ENCODE measurements at places on chromosomes 16 and 17.

GRCh38 chr17:16936536-16937310, 35.2 kb downstream of the TNFRSF13B start:
- DNase-seq: no peak

GRCh38 chr17:44926821-44927525, 11.7 kb upstream of the GFAP start:
- DNase-seq: no peak

DNA sequence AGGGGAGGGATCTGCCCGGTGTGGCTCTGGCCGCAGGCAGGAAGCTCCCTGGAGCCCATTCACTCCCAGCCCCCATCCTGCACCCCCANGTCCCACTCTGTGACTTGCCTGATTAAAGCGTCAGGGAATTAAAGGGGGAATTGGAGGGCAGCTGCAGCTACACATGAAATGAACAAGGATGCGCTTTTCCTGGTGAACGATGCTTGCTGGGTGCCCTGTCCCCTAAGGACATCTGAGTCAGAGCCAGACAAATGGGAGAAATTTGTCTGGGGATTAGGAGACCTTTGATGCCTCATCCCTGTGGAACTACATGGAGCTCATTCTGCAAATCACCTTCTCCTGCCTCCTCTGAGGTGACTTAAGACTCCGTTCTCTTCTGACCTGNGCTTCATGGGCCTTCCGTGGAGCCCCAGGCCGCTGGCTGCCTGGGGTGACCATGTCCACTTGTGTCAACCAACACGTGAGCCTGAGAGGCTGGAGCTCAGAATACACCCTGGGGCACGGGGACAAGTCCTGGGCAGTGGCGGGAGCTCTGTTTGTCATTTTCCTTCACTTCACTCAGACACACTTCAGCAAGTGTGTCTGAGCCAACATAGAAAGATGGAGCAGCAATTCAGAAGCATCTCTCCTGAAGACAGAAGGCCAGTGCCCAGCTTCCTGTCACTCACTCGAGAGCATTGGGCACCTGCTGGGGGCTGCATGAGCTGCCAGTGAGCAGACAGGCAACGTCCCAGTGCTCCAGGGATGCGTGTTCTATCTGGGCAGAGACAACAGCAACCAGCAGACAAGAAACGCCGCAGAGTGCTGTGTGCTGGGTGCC, 54.1 kb downstream of the METRNL start:
- DNase-seq: peak; percentile 71

DNA sequence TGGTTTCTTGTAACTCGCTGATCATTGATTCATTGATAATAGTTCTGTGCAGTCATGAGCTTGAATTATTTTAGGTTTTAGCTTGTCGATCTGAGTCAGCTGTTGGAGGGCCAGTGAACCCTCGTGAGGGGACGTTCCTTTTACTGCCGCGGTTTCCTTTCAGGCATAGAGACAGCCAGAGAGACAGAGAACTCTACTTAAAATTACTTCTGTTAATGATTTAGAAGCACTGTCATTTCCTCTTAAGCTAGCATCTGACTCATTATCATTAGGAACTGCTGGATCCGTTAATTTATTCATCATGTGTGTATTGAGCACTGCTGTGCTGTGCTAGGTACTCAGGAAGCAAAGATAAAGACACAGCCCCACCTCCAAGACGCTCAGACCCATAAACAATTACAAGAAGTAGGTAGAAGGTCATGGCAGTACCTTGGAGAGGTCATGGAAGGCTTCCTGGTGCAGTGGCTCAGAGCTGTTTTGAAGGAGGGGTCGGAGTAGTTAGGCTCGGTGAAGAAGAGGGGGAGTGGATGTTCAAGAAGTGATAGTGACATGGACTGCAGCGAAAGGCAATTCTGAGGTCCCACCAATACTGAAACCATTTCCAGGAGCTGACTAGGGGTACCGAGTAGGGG, 3.3 kb downstream of the PGS1 start:
- no peak for DNase-seq

DNA sequence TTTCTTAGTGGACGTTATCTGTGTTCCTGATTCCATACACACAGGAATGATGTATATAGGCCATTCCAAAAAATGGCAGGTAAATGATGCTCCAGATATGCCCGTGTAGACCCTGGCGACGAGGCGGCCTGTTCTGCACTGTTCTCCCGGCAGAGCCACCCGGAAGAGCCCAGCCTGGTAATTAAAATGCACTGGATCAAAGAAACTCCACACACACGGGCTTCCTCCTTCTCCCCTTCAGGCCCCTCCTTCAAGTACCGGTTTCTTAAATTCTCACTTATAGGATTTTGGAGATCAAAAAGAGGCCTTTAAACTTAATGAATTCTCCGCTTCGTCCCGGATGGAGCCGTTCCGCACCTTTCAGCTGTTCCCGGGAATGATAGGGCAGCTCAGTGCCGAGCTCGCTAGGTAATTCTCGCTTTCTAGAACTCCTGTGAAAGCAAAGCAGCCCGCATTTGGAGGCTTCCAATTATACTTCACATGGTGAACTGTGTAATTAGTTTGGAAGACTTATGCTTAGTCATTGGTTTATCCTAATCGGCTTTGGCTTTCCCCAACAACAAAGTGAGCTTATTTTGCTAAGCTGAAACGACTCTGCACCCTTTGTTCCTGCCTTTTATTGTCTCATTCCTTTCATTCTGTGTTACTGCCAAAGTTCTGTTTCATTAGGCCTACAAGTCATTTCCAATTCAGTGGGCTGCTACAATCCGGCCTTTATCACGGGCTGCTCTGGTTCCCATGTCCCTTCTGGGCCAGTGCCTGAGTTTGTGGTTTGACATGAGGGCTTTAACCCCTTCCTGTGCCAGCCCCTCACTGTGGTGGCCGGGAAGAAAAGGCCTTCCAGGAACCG, 150.0 kb downstream of the MSI2 start:
- no peak for DNase-seq

GRCh38 chr17:79010304-79010646, 711 bp upstream of the CANT1 start:
- DNase-seq: no peak

DNA sequence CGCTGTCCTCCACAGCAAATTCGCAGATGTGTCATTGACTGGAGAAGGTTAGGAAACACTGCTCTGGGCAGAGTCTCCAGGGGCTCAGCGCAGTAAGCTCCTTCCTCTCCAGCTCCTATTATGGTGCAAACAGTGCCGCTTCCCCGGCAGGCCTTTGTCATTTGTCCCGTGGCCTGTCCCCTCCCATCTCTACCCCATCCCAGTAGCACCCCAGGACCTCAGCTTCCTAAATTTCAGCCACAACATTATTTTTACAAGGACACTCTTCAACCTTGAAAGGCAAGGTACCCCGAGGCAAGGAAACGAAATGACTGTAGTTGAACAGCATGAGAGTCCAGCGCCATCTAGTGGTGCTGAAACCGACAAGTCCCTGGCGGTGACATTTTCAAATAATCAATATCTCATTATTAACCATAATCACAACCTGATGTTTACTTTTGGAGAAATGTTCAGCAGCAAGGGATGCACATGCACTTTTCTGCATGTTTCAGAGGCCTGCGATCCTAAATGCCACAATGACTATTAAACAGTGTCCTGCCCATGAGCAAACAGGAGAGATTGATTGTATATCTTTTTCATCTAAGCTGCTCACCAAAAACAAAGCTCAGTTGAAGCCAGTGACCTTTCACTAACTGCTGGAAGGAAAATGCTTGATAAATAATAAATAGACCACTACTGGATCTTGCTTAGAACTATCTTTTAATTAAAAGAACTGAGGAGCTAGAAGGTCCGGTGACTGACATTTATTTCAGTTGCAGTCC, 16.5 kb downstream of the MRPS23 start:
- DNase-seq: peak; percentile 72

DNA sequence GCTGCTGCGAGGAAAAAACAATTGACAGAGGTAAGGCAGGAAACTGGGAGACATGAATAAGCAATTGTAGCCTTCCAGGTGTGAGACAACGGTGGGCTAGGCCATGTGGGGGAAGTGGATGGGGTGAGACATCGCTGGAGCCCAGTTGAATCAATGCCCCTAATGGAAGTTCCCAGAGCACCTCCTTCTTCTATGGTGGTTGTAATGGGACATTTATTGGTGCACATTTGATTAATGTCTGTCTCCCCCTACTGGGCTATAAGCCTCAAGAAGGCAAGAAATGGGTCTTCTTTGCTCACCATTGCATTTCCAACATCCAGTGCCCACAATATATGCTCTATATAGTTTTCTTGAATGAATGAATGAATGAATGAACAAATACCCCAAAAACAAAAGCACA, 22.7 kb upstream of the CD300E start:
- DNase-seq: peak; percentile 8

GRCh38 chr17:416293-417206, 63.9 kb upstream of the RPH3AL start:
- no peak for DNase-seq
